Activated naive CD8-positive, alpha-beta T cell treated with anti-CD3 and anti-CD28 coated beads, Interleukin-2, amount 10 ng/mL, durations not matched to agents 7 days and 5 days (primary cell): ENCODE measurements at places on chromosomes 4 and X.
A peak's percentile ranks its signal among the peaks of the same experiment; 100 is the strongest.

- DNase-seq: no peak
Measured at GRCh38 chrX:139141370-139141769, 389.2 kb upstream of the F9 start.

- DNase-seq: no peak
Measured at GRCh38 chr4:926538-926937, 5.6 kb downstream of the GAK start.

DNA sequence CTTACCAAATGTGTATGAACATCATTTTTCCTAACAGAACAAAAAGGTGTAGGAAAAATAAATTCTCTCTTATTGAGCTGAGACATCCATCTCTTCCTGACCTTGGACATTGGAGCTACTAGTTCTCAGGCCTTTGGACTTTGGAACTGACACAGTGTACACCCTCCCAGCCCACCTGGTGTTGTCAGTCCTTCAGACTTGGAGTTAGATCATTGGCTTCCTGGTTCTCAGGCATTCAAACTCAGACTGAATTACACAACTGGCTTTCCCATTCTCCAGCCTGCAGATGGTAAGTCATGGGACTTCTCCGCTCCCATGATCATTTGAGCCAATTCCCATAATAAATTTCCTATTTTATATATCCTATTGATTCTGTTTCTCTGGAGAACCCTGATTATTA lies 84.8 kb upstream of the EDNRA start:
- DNase-seq: no peak

GRCh38 chr4:141133999-141134995 lies 1.0 kb upstream of the RNF150 start:
- DNase-seq: no peak

- DNase-seq: no peak
Measured at GRCh38 chr4:185369731-185370130, 26.0 kb downstream of the LRP2BP start.

GRCh38 chr4:24274381-24274941 lies 309.9 kb downstream of the DHX15 start:
- DNase-seq: no peak

- no peak for DNase-seq
Measured at GRCh38 chrX:126985981-126986380, 166.5 kb downstream of the PRR32 start.

GRCh38 chrX:10163031-10163430 lies 6.3 kb downstream of the CLCN4 start:
- no peak for DNase-seq

- DNase-seq: no peak
Measured at GRCh38 chr4:13970349-13970748, 342.8 kb upstream of the BOD1L1 start.

DNA sequence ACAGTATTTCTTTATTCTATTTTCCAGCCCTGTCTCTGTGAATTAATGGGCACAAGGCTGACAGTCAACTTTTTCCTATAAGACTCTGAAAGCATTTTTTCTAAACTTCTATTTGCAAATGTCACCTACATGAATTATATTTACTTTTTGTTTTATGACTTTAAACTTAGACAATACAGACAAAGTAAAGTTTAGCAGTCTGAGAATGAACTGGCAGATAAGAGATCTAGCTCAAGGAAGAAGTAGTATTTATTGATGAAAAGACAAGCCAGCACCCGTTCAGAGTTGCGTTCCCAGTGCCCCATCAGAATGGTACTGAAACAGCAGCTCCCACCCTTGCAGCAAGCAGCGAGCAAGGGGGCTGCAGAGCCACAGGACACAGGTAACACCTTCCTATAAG lies 148.5 kb downstream of the FAM13A start:
- no peak for DNase-seq

DNA sequence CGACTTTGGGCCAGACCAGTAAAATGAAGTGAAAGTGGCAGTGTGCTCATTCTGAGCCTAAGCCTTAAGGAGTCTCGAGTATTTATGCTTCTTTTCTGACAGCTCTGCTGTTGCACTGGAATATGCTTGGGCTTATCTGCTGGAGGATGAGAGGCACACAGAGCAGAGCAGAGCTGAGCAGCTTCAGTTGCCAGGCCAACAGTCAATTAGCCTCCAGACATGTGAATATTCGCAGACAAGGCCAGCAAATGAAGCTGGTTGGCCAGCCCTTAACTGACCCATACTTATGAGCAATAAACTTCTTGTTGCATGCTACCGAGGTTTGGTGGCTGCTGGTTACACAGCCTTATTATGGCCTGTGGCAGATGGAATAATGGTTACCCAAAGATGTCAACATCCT lies 203.0 kb upstream of the GEMIN8 start:
- no peak for DNase-seq

DNA sequence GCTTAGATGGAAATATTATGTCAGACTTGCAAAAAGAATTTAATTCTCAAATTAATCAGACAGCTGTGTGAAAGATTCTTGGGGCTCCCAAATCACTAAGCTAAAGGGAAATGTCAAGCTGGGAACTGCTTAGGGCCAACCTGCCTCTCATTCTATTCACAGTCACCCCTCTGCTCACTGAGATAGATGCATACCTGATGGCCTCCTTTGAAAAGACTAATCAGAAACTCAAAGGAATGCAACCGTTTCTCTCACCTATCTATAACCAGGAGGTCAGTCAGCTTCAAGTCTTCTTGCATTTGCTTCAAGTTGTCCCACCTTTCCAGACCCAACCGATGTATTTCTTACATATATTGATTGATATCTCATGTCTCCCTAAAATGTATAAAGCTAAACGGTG lies 882.7 kb downstream of the CENPC start:
- no peak for DNase-seq

- no peak for DNase-seq
Measured at GRCh38 chrX:135977611-135978010, 3.8 kb upstream of the MMGT1 start.

DNA sequence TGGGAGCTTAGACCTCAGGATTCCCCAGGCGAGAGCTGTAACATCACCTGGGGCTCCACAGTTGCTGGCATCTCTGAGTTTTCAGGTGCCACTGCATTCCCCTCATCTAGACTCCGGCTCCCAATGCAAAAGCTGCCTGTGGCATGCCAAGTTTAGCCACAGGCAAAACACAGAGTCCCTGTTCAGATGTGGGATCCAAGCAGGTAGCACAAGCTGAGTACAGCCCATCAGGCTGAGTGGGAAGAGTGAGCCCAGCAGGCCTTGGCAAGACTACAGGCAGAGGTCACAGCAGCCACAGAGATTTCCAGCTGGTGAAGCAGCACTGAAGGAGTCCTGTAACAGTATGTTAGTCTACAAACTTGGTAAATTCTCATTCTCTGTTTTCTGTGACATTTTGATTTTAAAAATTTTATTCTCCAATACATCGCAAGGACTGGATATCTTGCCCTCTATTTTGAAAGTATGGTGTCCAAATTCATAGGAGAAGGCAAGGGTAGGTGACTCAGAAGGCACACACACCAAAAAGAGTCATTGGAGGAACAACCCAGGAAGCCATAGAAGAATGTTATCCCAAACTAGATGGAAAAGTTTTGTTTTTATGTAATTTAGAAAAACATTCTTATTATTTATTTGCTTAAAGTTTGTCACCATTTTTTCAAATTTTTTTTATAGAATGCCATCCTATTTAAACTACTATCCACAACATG lies 13.6 kb upstream of the CXCL2 start:
- no peak for DNase-seq

GRCh38 chr4:77418333-77418732 lies 187.3 kb upstream of the CXCL13 start:
- no peak for DNase-seq

GRCh38 chr4:138650929-138651448 lies 364.6 kb upstream of the NOCT start:
- no peak for DNase-seq

DNA sequence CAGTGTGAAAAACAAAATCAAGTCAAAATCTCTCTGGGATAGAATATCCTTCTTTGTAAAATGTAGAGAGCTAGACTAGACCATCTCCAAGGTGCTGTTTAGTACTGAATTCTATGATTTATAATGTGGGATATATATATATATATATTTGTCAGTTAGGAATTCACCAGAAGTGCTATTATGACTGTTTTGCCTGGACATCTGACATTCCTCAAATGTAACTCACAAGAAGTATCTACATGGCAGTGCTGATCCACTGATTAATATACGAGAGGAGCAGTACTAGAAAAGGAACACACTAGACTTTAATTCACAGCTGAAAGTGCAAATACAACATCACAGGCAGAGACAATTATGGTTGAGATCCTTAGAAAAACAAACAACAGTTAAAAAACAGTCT lies 208.9 kb downstream of the GBA3 start:
- DNase-seq: no peak

DNA sequence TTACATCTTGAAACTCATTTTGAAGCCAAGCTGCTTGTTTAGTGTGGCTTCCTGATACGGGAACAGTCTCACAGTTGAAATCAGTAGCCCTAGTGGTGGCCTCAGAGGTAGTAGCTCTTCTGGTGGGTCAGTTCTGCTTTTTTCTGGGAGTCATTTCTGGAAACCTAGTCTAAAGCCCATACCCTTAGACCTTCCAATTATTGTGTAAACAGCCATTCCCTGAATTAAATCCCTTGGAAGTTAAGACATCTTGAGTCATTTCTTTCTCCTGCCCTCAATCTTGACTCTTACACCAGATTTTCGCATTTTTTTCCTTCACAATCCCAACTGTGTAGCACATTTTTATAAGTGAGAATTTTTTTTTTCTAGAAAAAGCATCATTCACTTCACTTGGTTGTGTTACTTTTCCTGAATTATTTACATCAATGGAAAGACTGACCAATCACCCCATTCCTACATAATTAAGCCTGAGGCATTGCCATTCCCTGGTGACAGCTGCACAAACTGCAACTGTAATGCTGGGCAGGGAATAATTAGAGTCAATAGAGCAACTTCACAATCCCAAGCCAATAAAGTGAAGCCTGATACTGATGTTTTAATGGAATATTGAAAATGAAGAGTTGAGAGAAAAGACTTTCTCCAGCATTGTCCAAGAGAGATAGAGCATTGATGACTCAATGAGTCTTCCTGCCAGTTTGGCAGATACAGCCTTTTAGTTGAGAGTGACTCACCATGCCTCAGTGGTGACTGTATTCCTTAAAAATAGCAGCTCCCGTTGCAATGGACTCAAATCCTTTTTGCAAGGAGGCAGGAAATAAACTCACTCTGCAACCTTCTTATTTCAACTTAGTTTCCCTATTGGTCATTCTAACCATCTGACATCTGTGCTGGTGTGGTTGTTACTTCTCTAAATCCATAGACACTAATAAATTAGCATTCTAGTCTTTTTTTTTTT lies 13.0 kb upstream of the SEPSECS start:
- DNase-seq: no peak

DNA sequence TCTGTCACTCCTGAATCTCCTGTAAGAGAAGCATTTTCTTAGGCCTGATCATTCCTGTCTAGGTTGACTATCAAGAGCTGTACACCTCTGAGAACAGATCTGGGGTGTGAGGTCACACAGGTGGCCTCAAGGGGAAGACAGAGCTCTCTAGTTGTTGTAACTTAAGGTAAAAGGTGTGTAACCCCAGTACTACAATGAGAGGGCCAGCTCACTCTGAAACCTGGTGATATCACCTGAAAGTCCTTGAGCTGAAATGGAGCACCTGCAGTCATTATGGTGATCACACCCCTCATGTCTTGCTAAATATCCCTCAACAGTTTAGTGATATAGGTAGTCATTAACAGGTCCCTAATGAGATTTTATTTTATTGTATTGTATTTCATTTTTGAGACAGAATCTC lies 8.8 kb upstream of the FAM9C start:
- DNase-seq: no peak

DNA sequence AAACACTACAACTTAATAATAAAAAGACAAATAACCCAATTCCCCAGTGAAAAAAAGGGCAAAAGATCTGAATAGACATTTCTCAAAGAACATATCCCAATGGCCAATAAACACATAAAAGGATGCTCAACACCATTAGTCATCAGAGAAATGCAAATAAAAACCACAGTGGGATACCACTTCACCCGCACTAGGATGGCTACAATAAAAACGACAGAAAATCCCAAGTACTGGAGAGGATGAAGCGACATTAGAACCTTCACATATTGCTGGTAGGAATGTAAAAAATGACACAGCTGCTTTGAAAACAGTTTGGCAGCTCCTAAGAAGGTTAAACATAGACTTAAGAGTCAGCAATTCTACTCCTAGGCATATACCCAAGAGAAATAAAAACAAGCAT lies 140.6 kb upstream of the ARX start:
- no peak for DNase-seq

GRCh38 chr4:5893591-5893990 lies 705 bp upstream of the CRMP1 start:
- DNase-seq: no peak

- DNase-seq: no peak
Measured at GRCh38 chr4:109967798-109968520, 55.3 kb downstream of the EGF start.

DNA sequence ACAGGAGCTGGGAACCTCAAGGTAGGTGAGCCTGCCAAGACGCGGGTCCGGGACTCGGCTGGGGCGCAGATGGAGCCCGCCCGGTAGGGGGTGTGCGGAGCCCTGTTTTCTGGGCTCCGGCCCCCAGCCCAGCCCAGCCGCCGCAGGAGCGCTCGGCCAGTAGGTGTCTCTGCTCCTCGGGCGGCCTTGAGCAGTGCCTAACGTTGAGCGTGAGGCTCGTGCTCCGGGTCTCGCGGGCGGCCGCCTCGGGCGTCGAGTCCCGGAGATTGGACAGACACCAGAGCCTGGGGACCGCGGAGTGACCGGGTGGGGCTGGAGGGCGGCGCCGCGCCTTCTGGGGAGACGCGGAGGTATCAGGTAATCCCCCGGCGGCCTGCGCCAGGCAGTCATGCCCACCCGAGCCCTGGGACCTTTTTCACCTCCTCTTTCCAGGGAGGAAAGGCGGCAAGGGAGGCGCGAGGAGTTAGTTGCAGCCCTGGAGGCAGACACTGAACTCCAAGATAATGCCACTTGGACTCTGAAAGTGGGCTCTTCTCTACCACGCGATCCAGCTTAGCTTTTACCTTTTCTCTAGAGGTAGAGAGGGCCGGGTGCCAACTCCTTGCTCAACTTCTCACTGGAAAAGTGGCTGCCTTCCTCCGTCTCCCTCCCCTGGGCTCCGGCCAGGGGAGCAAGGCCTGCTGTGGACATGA lies 14.5 kb upstream of the FGG start:
- DNase-seq: peak; percentile 64

DNA sequence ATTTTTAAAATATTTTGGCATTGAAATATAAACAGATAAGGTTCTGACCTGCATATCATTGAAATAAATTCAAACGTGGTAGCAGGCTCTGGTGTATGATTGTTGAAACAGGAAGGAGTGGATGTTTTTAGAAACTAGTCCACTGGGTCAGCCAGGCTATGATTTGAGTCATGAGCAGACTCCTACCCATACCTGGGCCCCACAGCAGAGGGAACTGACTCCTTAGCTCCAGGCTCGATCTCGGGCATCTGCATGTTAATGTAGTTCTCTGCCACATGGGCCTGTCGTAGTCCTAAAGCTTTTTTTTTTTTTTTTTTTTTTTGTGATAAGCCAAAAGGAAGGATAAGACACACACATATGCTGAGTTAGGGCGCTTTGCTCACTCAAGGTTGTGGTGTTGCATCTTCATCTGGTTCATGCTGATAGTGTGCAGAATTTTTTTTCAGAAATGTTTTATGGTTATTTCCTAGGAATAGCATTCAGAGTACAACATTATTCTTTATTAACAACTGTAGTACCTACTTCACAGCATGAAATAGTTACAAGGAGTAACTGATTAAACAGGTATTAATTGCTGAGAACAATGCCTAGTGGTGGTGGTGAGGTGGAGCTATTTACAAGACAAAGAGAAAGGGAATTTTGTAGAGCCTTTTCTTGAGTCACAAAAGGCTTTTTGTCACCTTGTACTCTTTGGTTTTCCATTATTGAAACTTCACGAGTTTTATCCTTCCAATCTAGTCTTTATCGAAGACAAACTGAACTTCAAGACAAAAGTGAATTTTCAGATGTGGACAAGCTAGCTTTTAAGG lies 27.3 kb downstream of the OFD1 start:
- DNase-seq: no peak
